Fibroblast of skin of back (primary cell): ENCODE measurements at places on chromosomes 2 and 18.

- DNase-seq, result no peak
Measured at GRCh38 chr18:64710105-64710861, 561.4 kb upstream of the LINC00305 start.

GRCh38 chr2:107932979-107933378 is 53.3 kb upstream of the SLC5A7 start:
- DNase-seq, result peak; percentile 34

- DNase-seq, result no peak
Measured at GRCh38 chr2:176004934-176005333, 2.9 kb upstream of the LNPK start.

DNA sequence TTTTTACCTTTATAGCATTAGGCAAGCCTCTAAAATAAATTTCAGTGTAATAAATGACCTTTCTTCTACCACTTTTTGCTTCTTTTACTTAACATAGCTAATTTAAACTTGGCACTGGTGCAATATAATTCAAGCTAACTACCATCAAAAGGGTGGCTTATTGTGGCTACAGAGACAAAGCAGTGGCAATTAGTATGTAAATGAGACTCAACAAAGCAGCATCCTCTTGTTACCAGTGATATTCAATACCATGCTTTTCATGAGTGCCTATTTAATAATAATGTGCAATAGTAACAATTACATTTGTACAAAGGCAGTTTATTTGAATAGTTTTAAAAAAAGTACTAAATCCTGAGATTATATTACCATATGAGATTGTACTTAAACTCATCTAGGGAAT is 93.4 kb downstream of the SOS1 start:
- DNase-seq, result no peak

GRCh38 chr2:1022178-1022577 is 71.5 kb downstream of the SNTG2 start:
- DNase-seq, result no peak

GRCh38 chr2:23497063-23497462 is 112.1 kb downstream of the KLHL29 start:
- DNase-seq, result peak; percentile 69

- peak; percentile 82 for DNase-seq
Measured at GRCh38 chr2:234951664-234952269, at the start of gene SH3BP4. Gene SH3BP4, plus strand, starts transcription at chr2:234952017. Its CDS starts 82,986 bp downstream, at chr2:235035003.

DNA sequence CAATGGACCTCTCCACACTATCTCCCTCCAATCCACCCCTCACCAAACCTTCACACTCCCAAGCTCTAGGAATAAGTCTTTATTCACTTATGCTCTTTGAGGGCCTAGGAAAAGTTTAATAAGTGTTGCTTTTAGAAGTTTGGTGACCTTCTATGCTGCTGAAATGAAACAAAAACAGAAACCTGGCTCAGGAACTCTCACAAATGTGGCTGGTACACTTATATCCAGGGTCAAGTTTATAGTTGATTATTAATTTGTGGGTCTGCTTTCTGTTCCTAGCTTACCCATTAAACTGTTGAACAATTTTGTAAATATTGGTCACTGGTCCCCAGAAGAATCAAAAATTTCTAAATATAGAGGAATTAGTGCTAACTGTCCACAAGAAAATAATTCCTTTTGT is 14.2 kb upstream of the ANKRD44 start:
- DNase-seq, result no peak
